ENCODE measurements at places on chromosomes 4 and X.

DNA sequence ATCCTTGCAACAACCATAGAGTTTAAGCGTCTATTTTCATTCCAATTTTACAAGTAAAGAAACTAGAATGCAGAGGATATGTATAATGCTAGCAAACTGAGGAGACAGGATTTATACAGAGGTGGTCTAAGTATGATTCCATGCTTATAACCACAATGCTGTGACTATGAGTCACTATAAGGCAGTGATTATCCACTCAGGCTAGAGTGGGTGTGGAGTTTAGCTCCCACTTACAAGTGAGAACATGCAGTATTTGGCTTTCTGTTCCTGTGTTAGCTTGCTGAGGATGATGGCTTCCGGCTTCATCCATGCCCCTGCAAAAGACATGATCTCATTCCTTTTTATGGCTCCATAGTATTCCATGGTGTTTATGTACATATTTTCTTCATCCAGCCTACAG is 41.6 kb upstream of the EDA2R start:
- DNase-seq, result no peak

- no peak for DNase-seq
These were observed 51.1 kb downstream of the SCML1 start for GRCh38 chrX:17788439-17788838.

DNA sequence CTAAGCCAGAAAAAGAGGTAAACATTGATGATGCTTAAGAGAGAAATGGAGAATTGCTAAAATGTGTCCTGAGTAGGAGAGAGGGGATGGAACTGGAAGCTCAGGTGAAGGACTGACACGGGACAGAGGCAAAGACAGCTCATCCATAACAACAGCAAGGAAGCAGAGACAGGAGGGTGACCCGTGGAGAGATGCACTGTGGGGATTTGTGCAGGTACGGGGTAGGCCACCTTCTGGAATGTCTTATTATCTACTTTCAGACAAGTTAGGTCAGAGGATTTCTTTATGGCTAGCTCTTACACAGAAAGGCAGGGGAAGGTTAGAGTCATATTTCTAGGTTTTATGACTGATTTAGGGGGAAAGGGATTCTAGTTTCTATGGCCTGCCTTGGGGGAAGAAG is 31.7 kb downstream of the RXFP1 start:
- DNase-seq, result no peak

GRCh38 chr4:73948990-73949706 is 32.7 kb downstream of the PF4 start:
- DNase-seq, result no peak

DNA sequence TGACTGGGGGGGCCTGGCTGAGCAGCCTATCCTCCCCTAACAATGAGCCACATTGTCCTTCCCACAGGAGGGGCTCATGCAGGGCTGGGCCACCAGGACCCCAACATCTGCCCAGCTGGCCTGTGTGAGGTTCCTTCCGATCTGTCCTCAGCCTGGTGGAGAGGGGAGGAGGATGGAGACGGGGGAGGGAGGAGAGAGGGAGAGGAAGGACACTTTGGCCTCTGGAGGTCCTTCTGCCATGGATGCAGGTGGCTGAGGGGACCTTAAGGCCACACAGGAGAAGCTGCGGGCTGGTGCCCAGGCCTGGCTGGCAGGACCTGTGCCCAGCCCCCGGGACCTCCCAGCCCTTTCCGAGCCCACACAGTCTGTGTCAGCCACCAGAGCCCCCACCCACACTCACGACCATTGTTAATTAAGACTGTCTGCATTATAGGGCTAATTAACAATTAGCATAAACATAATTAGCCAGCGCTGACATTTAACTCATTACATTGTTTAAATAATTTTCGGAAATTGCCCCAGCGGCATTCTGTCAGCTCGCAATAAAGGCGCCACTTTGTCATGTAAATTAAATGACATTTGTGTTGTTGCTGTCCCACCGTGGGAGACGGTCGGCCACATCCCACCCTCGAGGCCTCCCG is 53.0 kb upstream of the NKX1-1 start:
- no peak for DNase-seq

DNA sequence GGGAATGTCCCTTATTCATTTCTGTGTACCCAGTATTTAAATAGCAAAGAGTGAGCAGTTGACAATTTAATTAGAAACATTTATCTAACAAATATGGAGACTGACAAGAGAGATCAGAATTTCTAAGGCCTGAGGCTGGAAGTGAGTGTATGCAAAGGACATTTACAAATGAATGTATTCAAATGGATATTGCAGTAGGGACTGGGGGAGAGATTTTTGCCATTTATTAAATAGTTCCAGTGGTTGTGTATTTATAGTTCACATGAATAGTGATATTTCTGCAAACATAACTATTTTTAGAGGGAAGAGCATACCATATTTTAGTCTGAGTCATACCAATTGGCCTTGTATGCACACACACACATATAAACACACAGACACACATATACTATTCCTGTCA is 592.4 kb downstream of the GLUD2 start:
- DNase-seq, result no peak

DNA sequence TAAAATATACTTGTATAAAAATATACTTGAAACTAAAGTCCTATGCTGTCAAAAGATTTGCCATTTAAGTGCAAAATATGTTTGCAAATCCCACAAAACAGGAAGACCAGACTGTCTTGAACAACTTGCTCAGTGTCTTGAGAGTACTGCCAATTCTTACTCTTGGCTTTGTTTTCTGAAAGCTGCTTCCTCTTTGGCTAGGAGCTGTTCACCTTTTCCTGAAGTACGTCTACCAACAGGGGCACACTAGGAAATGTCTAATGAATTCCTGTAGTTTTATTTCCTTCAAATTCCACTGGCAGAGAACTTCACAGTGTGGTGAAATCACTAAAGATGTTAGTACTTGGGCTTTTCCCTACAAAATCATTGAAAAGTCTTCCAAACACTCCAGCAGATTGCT is 46.4 kb upstream of the ABCG2 start:
- no peak for DNase-seq

- no peak for DNase-seq
These were observed 46.7 kb downstream of the GRIA3 start for GRCh38 chrX:123230798-123231197.

GRCh38 chr4:3879681-3880614 is 113.8 kb downstream of the ADRA2C start:
- no peak for DNase-seq

- no peak for DNase-seq
These were observed 728 bp downstream of the DCAF12L2 start for GRCh38 chrX:126165401-126165720.

GRCh38 chr4:81207828-81208227 is 7.2 kb downstream of the PRKG2 start:
- DNase-seq, result no peak

DNA sequence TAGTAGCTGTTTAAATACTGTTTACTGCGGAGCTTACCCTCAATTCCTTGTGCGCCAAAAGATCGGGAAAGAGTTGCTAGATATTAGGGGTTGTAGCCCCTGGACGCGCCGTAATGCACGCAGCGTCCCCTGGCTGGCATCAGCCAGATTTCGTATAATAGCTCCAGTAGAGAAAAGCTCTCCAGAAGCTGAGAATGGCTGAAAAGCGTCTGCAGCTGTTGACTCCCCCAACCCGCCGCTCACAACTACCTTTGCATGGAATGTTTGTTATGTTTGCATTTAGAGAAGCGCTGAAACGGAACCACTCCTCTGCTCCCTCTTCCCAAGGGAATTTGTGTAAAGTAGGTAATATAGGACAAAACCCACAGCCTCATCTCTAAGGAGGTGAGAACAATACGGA is 3.7 kb downstream of the DOCK11 start:
- no peak for DNase-seq

DNA sequence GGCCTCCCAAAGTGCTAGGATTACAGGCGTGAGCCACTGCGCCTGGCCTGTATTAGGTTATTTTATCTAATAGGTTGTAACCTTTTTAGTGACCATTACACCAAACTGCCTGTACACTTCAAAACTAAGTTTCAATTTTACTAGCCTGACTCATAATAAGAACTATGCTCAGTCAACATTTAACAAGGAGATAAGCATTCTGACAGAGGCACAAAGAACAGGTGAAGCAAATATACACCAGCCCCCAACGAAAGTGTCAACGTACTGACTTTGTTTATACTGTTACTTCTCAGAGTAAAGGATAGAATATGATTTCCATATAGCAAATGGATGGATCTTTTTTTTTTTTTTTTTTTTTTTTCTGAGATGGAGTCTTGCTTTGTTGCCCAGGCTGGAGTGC is 62.8 kb downstream of the SHISA3 start:
- DNase-seq, result no peak

GRCh38 chr4:47383829-47384427 is 79.6 kb downstream of the COMMD8 start:
- no peak for DNase-seq

- no peak for DNase-seq
These were observed 36.0 kb downstream of the CXCL8 start for GRCh38 chr4:73776321-73776729.

DNA sequence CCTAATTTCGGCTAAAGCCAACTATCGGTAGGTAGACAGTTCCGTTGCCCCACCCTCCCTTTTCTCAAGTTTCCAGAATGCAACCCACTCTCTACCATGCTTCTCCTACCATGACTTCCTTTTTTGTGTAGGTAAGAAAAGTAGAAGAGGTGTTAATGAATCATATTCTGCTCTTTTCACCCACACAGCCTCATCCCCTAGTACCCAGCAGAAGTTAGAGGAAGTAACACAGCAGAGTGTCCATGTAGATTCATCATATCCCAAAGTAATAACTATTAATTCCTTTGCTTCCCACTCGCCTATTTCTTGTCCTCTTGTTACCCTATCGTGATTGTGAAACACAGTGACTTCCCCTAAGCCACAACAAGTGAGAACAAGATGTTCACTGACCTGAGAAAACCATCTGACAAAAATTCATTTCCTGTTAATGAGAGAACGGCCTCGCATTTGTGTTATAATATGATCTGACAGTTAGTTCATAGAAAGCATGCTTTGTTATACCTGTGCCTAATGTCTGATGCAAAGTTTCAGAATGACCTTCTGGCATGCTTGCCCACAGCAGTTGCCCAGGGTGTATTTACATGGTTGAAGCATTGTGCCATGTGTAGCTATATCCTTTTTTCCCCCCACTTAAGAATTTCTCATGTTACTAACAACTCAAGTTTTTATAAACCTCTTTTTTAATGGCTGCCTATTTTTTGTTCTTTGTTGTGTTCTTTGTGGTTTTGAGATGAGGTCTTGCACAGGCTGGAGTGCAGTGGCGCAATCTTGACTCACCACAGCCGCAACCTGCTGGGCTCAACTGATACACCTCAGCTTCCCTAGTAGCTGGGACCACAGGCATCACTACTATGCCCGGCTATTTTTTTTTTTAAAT is 185.6 kb downstream of the RAP1GDS1 start:
- DNase-seq, result peak; percentile 41

DNA sequence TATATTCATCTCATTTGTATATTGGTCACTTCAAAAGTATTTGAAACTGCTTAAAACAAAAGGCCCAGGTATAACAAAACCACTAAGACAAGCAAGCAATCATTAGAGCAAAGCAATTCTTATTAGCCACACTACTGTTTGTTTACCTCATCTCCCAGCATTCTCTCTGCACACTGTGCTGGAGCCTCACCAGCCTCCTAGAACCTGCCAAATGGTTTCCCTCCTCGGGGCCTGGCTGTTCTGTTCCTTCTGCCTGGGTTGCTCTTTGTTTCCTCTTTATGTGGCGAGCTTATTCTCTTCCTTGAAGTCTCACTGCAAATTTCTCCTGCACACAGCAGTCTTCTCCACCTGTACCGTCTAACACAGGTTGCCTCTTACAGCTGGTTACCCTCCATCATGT is 67.5 kb upstream of the MND1 start:
- DNase-seq, result no peak

DNA sequence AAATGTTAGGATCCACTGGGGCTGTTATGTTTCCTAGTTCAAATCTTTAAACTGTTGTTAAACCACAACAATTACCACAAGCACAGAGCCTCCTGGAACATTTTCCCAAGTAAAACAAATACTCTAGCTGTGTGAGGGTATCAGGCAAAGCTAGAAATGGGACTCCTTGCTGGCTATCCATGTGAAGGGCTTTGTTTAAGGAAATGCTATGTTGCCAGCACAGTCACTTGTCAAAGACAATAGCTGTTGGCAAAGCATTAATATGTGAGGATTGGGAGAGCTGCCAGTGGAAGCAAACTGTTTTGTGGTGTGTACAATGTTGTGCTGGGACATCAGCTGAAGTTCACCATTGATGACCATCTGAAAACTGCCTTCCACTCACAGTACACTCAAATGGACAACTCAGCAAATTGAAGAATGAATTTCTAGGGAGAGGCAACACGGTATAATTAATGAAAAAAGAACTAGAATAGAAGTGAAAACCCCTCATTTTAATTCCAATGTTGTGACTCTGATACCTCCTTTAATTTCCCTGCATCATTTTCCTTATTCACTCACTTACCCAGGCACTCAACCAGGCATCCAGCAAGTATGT is 100.8 kb downstream of the ANXA3 start:
- DNase-seq, result no peak

GRCh38 chr4:71862315-71862714 is 78.4 kb upstream of the GC start:
- DNase-seq, result no peak

DNA sequence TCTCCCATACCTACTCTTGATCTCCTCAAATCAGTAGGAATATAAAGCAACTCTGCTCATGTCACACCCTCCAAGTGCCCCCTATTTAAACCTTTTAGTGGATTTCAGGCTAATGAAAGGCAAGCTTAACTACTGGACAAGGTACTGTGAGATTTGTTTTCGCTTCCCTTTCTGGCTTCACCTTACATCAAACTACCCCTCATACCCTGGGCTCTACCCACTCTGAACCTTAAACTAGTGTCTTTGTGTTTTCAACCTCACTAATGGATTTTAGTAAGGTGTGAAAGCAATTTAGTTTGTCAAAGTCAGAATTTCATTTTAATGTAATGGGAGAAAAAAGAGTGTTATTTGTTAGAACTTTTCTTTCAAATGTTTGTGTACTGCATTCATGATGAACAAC is 291.7 kb downstream of the INPP4B start:
- no peak for DNase-seq

- DNase-seq, result no peak
These were observed 118.4 kb upstream of the MED14 start for GRCh38 chrX:40853816-40854123.
